ENCODE measurements at places on chromosomes 5 and 9. TPM values are rescaled to one million over a fixed set of nuclear protein-coding genes. Genes with fewer than 3 reads are reported as not detected.
A peak's percentile ranks its signal among the peaks of the same experiment; 100 is the strongest.

Gene CDH12
- 0.10 TPM for total RNA-seq

Gene F2RL2
- total RNA-seq = not detected

DNA sequence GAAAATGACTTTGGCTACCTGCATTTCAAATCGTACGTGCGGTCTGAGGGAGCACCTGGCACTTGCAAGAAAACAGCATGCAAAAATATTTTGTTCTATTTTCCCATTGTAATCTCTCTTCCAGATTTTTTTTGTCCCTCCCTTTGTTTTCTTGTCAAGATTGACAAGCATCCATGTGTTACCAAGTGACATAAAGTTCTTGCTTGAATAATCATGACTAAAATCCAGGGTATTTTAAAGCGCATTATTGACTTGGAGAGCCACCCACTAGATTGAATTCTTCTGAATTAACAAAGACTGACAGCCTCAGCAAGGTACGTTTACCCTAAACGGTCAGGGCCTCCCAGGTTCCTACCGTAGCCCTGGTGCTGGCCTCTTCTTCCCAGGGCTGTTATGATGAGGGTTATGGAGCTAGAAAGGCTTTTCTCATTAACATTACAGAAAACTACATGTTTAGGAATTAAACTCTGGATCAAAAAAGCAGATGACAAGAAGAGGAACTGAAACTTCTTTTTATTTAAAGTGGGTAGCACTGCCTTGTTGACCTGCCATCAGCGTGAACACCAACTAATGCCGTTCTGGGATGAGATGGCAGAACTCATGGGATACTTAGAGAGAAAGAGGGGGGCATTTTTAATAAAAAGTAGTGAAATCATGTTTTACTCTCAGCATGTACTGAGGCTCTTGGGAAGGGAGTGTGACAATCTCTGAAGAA is 297.0 kb downstream of the EFNA5 start:
- DNase-seq = no peak

Gene PCDHB5
- 2.3 TPM for total RNA-seq

- DNase-seq = no peak
These were observed 398.3 kb downstream of the IRX1 start for GRCh38 chr5:3993856-3994473.

DNA sequence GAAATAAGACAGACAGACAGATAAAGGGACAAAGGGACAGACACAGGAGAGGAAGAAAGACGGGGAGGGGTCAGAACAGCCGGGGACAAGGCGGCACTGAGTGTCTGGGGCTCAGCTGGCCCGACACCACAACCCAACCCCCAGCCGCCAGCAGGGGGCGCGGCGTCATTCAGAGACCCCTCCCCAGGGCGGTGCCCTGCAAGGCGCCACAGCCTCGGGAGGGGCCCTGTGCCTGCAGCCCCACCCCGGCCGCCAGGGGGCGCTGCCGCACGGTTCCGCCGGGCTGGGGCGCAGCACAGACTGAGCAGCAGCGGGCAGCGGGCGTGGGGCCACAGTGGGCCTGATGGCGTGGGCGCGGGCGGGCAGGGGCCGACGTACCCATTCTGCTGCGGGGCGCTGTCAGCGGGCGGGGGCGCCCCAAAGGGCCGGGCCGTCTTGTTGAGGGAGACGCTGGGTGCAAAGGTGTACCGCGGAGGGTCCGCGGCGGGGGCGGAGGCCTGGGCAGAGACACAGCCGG is 5.9 kb downstream of the PDLIM7 start:
- DNase-seq = no peak

- no peak for DNase-seq
These were observed 24.2 kb downstream of the CSNK1A1 start for GRCh38 chr5:149526845-149527590.

DNA sequence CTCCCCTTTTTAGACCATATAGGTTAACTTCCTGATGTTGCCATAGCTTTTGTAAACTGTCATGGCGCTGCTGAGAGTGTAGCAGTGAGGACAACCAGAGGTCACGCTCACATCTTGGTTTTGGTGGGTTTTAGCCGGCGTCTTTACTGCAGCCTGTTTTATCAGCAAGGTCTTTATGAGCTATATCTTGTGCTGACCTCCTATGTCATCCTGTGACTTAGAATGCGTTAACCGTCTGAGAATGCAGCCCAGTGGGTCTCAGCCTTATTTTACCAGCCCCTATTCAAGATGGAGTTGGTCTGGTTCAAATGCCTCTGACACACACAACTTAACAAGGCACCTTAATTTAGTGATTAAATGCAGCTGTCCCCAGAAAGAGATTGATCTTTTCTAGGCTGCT is 23.9 kb upstream of the KDM4C start:
- DNase-seq = no peak

- DNase-seq = no peak
These were observed 54.6 kb downstream of the FYB1 start for GRCh38 chr5:39164529-39165402.

GRCh38 chr5:37841203-37841602 is 1.4 kb upstream of the GDNF start:
- no peak for DNase-seq

GRCh38 chr5:1414311-1415058 is 30.8 kb downstream of the SLC6A3 start:
- no peak for DNase-seq

DNA sequence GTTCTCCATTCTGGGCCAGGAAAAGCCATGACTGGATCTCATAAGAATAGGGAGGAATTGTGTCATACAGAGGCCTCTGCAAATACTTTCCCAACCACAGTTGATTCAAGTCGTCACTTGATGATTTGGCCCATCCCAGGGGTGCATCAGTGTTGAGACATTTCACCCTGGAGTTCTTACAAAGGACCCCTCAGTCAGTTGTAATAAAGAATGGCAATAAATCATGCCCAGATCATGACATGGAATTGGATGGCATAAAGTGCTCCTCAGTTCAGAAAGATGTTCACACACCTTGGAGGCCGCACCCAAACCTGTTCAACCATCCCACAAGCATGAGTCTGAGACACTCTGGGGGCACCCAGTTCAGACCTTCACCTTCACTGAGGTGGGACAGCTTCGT is 168.1 kb downstream of the NR3C1 start:
- DNase-seq = no peak

GRCh38 chr9:135036861-135037465 is 50.5 kb upstream of the OLFM1 start:
- DNase-seq = no peak

DNA sequence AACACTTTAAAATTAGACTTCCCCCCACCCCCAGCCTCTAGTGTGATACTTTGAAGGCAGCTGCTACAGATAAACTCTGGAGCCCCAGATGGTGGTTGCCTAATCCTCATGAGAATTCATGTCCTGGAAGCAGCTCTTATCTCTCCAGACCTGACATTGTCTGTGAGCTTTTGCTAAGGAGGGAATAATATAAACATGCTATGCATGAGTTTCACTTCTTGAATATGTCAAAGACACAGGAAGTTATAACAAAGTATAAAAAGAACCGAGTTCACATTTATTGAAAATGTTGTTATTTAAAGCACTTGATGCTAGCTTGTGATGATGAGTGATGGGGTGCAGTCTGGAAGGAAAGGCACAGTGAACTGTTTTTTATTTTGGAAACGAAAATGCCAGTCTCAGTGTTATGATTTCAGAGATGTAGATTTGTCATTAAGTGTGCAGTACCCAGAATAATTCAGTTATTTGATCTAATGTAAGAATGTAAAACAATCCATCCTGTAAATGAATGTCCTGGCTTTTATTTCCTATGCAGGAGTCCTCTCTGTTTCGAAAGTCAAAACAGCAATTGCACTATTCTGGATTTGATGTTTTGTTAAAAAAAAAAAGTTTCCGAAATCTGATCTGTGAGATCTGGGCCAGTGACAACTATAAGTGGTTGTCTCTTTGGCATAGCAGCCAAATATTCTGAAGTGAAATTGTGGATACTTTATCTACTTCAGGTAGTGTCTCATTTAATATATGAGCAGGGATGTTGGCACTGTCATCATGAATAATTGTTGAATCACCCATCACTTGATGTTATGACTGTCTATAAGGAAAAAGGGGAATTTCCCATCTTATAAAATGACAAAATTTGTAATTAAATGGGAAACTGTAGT is 77.0 kb downstream of the ZCCHC7 start:
- no peak for DNase-seq

- DNase-seq = no peak
These were observed 30.8 kb downstream of the ALDH1A1 start for GRCh38 chr9:72921888-72922654.

DNA sequence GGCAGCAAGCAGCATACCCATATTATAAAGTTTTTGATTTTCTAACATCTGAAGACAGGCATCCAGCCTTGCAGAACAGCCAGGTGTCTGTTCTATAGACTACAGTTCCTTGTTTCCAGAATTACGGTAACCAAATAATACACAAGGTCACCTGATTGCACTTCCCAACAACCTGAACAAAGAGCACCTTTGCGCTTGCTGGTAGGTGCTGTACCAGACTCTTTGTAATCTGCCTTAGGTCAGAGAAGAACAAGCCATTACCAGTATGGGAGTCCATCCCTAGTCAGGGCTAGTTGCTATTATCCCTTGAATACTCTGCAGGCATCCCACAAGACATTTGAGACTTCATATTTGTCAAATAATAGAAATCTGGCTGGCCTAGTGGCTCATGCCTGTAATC is 256.2 kb downstream of the ARRDC3 start:
- DNase-seq = no peak

- DNase-seq = no peak
These were observed 5.0 kb downstream of the NUDT2 start for GRCh38 chr9:34334337-34334824.

DNA sequence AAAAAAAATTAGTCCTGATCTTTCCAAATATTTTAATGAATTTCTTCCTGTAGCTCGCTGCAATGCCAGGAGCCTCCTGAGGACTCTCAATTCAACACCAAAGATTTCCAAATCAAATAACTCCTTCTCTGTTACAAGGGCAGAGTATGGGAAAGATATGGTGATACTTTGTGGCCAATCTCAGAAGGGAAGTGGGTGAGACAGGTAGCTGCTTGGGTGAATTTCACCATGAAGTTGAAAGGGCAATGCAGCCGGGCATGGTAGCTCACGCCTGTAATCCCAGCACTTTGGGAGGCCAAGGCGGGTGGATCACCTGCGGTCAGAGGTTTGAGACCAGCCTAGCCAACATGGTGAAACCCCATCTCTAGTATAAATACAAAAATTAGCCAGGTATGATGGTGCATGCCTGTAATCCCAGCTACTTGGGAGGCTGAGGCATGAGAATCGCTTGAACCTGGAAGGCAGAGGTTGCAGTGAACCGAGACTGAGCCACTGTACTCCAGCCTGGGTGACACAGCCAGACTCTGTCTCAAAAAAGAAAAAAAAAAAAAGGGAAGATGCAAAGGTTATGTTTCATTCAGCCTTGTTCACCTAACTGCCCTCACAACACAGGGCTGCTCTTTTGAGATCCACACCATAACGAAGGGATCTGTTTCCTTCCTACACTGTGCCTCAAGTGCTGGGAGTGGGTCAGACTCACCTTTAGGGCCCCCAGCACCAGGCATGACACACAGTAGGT is 58.6 kb downstream of the PTPN3 start:
- DNase-seq = no peak

DNA sequence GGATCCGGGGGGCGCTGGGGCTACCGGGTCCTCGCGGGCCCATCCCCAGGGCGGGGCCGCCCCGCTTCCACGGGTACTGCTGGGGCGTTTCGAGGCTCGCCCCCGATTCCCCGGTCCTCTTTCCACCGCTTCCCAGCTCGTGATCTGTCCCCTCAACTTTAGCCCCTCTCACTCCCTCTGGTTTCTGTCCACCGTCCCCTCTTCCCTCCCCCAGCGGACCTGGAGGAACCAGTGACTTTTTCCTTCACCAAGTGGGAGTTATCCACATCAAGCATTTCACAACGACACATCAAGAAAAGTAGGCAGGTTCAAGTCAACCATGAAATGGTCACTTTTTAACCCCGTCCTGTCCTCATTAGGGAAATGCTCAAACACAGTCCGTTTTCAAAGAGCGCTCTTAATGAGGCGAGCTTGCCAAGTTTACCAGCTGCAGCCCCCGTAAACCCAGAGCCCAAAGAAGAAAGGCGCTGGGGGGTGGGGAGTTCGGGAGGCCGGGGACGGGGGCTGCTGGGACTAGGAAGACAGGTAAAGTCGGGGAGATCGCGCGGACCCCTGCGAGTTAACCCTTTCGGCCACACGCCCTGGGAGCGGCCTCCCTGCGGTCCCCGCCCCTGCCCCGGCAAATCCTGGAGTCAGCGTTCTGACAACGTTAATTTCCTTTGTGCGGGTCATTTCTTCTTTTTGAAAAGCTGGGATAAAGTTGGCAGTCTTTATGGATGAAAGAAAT is 2.1 kb upstream of the NFIB start:
- peak; percentile 78 for DNase-seq

- DNase-seq = no peak
These were observed 32.6 kb downstream of the SARDH start for GRCh38 chr9:133705576-133705975.

DNA sequence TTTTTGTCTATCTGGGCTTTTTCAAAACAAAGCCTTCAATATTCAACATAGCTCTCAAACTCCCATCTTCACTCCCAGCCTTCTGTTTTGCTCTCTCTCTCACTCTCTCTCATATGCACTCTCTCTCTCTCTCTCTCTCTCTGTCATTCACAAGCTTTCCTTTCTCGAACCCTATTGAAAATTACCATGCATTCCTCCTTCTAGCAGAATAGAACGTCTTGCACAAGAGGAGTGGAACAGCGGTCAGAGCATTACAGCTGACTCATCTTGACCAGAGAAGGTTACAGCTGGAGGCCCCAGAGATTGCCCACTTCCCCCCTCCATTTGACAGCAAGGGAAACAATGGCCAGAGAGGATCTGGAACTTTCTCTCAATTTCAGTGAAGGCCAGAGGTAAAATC is 51.0 kb upstream of the LIFR start:
- DNase-seq = peak; percentile 28

DNA sequence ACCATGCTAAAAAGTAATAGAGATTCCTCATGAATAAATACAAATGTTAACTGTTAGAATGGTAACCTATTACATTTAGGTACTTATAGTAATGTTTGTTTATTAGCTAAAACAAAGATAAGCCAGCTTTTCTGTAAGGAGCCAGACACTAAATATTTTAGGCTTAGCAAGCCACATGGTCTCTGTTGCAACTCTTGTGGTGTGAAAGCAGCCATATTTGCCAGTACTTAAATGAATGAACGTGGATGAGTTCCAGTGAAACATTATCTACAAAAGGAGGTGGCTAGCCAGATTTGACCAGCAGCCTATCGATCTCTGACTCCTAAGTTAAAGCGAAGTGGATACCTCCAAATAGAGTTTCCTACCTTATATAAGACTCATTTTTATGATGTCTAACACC is 331.6 kb downstream of the CDH12 start:
- DNase-seq = no peak

Measured in upper lobe of left lung (tissue), 6 donors.